ENCODE measurements at places on chromosomes 11 and 22. TPM values are rescaled to one million over a fixed set of nuclear protein-coding genes. Genes with fewer than 3 reads are reported as not detected.

Gene MED15
- total RNA-seq = 397 TPM

Gene ACTN3
- total RNA-seq = not detected

Gene BEST1
- 0.15 TPM for total RNA-seq

Gene SMDT1
- total RNA-seq = 77.0 TPM

Gene MFRP
- not detected for total RNA-seq

Gene ISX
- total RNA-seq = not detected

DNA sequence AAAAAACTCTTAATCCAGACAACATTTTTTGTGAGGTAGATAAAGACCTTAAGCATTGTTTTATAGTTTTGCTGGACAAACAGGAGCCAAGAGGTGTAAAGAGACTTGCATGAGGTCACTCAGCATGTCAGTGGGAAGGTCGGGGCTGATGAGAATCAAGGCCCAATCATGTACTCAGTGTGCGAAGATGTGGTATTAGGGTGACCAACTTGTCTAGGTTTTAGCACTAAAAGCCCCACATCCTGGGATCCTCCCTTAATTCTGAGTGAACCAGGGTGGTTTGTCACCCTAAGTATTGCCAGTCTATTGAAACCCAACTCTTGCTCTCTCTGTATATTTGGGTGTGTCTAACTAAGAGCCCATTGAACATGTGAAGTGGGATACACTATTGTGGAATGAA lies 19.5 kb upstream of the SORL1-AS1 start:
- H3K27ac ChIP-seq = no peak overlapping the region
- peak overlapping the region; percentile 3 for H3K4me3 ChIP-seq
- no peaks in the 10 kb centered on the region for H3K27me3 ChIP-seq
- peaks cover 45% of the 10 kb centered on the region for H3K4me1 ChIP-seq

DNA sequence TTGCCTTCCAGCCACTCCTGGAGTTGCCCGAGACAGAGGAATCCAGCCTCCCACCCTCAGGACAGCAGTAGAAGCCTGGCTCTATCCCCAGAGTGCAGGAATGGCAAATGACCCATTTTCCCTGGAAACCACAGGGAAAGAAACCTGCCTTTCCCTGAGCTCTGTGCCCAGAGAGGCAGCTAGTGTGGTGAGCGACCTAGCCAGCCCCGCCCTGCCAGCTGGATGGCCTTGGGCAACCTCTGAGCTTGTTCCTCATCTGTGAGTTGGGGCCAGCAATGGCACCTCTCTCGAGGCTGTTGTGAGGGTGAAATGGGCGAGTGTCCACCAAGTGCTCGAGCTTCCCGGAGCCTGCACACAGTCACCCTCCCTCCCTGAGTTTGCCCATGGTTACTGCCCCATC lies 3.7 kb downstream of the OMP start:
- H3K4me3 ChIP-seq = no peak overlapping the region
- H3K36me3 ChIP-seq = no peaks in the 10 kb centered on the region
- H3K4me1 ChIP-seq = no peaks in the 10 kb centered on the region
- H3K27ac ChIP-seq = no peak overlapping the region
